ENCODE measurements at places on chromosomes 13 and 19.

- DNase-seq = no peak
These were observed 119.3 kb downstream of the COL4A1 start for GRCh38 chr13:110187641-110188161.

DNA sequence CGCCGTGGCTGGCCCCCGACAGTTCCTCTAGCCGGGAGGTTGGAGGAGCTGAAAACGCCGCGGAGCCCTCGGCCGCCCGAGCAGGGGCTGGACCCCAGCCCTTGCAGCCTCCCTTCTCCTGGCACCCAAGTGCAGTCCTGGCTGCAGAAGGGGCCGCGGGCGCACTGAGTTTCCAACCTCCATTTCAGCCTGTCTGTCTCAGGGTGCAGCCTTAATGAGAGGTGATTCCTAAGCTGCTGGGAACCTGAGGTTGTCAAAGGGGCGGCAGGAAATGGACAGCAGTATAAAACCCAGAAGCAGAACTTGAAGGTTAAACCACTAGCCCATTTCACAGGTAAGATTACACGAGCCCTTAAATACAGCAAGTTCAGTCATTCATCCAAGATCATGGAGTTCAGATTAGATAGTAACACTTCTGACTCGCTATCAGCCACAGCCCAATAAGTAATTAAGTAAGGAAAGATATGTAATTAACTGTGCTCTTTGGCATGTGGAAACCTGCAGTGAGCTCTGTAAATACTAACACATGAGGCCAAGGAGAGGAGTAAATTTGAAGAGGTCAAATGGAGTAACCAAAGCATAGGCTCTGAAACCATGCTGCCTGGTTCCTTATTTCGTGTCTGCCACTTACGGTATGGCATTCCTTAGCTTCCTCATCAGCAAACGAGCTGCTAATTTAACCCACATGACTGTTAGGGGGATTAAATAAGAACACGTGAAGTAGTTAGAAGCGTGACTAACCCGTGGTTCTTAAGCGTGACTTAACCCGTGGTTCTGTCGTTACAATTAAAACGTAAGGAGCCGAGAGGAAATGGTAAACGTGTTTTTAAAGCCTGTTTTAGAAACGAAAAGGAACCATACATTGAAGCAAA, 686 bp downstream of the SETDB2 start:
- DNase-seq = no peak

DNA sequence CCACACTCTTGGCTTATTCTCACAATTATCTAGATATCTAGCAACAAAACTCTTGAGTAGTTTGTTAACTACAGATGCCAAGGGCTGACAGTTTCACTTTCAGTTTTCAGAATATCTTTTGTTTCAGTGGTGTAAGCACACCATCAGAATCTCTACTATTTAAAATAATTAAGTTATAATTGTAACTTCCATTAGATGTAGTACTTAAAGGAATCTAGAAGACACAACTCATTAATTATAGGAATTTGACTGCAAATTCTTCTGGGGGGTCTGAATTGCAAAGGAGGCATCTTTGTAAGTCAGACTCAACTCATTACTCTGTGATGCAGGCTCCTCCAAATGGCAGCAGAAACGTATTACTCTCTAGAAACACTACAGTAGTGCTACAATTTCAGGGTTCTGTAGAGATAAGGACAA, 44.9 kb upstream of the USPL1 start:
- no peak for DNase-seq

- no peak for DNase-seq
These were observed 4.3 kb upstream of the SIX5 start for GRCh38 chr19:45773384-45773783.

- DNase-seq = no peak
These were observed 20.4 kb downstream of the MEIS3 start for GRCh38 chr19:47398707-47399597.

- DNase-seq = no peak
These were observed 1.7 kb downstream of the ZNF77 start for GRCh38 chr19:2942928-2943640.

GRCh38 chr13:112997188-112998130, 28.4 kb downstream of the MCF2L start:
- no peak for DNase-seq

GRCh38 chr19:19527371-19527656, 1.4 kb upstream of the YJEFN3 start:
- DNase-seq = no peak

GRCh38 chr13:109949397-109949796, 163.0 kb upstream of the IRS2 start:
- DNase-seq = no peak

DNA sequence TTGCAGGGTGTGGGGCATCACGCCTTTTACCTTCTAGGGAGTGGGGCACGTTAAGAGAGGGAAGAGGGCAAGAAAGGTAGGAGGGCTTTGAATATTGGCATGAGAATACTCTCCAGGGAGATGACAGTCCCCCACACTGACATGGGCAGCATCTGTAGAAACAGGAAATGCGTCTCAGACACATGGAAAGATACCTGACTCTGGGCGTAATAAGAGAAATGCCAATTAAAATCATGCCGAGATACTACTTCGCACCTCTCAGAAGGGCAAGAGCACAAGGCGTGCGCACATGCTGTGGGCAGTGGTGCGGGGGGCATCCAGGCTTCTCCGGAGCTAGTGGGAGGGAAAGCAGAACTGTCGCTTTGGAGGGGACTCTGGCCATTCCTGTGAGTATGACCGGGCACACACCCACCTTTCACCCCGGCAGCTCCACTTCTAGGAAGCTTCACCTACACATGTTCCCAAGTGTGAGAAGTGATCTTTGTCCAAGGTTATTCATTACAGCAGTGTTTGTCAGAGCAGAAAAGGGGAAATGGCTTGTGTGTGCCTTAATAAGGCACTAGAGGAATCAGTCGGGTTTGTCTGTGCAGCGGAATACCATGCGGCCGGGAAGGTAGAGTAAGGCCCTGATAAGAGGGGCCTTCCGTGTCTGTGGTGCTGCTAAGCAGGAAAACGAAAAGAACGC, 99.5 kb downstream of the SIPA1L3 start:
- no peak for DNase-seq

DNA sequence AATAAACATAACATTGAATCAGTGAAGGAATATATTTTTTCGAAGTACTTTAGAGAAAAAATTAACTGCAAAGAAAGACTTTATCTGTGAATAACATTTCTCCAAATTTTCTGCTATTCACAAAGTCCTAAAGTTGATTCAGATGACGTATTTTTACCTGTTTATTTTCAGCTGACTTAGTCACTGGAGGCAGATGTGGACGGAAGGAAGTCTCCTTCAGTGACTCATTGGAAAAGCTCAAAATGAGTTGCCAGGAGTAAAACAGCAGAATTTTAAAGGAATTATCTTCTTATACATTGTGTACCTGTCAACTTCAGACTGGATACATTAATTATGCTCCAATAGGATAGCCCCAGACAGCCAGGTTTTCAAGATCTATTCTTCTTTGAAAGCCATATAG, 679.3 kb upstream of the GPC6 start:
- DNase-seq = no peak

- DNase-seq = no peak
These were observed 64.6 kb upstream of the RAP2A start for GRCh38 chr13:97369261-97369893.

DNA sequence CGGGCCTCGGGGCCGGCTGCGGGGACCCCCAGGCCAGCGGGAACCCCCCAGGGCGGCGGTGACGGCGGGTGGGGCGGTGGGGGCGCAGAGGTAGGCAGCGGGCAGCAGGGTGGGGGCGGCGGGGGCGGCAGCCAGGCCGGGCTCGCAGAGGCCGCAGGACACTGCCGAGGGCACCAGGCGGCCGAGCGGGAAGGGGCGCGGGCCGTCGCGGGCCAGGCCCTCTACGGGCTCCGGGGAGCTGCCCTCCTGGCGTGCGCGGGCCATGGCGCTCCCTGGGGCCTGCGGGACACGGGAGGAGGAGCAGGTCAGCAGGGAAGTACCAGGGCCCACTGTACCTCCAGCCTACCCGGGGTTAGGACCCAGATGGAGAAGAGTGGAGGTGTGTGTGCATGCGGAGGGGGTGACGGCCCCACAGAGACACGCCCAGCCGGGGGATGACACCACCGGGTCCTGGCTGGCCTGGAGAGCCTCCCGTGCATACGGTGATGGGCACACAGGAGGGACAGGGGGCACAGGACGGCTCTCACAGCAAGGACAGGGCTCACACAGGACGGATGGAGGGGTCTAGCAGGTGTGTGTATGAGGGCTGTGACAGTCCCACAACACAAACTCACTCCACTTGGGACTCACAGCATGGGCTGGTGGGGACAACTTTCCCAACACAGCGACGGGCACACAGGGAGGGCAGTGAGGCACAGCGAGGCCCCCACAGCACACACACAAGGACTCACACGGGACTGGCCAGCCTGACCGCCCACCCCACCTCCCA, 2.6 kb downstream of the BBC3 start:
- DNase-seq = no peak

- no peak for DNase-seq
These were observed 73.9 kb upstream of the OXGR1 start for GRCh38 chr13:97068151-97068550.

- no peak for DNase-seq
These were observed 41.7 kb downstream of the PCDH17 start for GRCh38 chr13:57673197-57673596.

GRCh38 chr19:44785993-44786392, 8.3 kb downstream of the CBLC start:
- DNase-seq = no peak

GRCh38 chr13:23620211-23620610, 50.0 kb downstream of the TNFRSF19 start:
- DNase-seq = no peak

DNA sequence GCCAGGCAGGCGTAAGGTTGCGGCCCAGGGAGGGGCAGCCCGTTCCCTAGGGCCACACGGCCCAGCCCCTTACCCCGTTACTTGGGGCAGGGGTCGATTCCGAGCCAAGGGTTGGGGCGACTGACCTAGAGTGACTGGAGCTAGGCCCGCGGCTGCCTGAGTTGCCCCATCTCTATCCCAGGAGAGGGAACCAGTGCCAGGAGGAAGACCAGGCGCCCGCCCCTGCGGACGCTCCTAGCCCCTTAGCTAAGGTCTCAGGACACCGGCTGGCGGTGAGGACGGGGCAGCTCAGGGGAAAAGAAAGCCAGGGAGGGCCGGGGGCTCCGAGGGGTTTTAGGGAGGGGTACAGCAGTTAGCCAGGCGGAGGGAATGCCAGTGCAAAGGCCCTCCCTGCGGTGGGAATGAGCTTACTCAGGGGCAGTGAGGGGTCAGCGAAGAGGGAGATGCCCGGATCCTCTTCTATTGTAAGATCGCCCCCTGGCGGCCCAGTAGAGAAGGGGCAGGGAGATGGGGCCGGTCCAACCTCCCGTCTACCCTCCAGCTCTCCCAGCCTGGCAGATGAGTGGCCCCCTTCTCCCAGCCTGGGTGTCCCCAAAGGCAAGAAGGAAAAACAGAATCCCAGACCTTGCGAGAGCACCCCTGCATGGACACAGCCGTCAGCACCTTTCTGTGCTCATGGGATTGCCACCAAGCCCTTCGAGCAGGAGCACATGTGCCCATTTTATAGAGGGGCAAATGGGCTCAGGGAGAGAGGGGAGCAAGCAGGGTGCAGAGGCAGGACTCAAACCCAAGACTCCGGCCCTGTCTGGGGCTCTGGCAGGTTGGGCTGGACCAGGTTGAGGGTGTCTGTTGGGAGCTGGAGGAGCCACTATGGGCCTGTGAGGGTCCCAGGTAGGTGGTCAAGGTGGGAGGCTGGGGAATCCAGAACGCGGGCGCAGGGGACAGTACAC, 16.3 kb downstream of the CILP2 start:
- DNase-seq = peak; percentile 44

GRCh38 chr19:49856574-49857021, 5.6 kb downstream of the PTOV1 start:
- no peak for DNase-seq

GRCh38 chr19:35346193-35347052, 1.3 kb upstream of the FFAR1 start:
- peak; percentile 48 for DNase-seq

DNA sequence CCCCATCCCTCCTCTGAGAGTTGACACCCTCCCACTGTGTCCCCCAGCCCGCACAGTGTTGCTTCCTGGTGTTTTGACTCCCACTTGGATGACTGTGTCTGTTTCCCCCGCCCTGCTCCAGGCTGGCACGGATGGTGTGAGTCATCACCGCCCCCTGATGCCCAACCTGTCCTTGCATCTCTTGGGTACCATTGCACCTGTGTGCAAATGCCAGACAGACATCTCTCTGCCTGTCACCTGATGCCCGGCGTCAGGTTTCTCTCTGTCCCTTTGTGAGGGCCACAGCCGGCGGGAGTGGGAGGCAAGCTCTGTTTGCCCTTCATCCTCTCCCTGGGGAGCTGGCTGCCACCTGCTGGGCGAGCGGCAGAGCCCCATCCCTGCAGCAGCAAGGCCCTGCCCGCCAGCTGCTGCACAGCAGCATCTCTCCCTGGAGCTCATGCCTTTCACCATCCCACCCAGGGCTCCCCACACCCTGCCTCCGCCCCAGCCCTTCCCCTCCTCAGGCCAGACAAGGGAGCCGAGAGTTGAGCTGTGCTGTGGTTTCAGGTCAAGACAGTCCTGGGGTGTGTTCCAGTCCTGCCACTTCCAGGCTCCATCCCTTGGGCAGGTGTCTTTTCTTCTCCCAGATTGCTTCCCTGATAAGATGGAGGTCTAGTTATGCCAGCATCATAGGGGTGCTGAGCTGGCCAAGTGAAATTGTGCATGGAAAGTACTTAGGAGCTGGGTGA, 29.7 kb downstream of the NKPD1 start:
- DNase-seq = no peak

DNA sequence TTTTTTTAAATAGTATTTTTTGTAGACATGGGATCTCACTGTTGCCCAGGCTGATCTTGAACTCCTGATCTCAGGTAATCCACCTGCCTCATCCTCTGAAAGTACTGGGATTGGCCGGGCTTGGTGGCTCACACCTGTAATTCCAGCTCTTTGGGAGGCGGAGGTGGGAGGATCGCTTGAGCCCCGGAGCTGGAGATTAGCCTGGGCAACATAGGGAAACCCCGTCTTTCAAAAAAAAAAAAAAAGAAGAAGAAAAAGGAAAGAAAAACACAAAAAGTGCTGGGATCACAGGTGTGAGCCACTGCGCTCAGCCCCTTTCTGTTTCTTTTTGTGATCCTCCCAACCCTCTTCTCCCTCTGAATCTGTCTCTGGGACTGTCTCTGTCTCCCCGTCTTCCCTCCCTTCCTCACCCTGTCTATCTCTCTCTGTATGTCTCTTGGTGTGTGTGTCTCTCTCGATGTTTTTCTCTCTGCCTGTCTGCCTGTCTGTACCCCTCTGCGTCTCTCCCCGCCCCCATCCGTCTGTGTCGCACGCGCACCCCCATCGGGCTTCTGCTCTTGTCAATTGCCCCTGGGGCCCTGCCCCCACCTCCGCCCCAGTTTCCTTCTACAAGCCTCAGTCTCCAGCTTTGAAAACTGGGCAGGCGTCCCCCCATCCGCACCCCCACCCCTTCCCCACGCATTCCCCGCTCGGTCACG, 540 bp upstream of the ZFP36 start:
- DNase-seq = peak; percentile 86

- DNase-seq = no peak
These were observed 161.9 kb upstream of the TSHZ3 start for GRCh38 chr19:31511098-31511497.

- DNase-seq = no peak
These were observed 403.2 kb downstream of the EFNB2 start for GRCh38 chr13:106132216-106132615.

- no peak for DNase-seq
These were observed 82.3 kb downstream of the RNASEH2B start for GRCh38 chr13:50991579-50992521.

GRCh38 chr19:7522072-7522922, at the start of gene MCOLN1:
TSS of gene MCOLN1 (plus strand) at chr19:7522624. CDS start at chr19:7522751, 127 bp downstream.
- peak; percentile 98 for DNase-seq

Measured in stimulated activated CD8-positive, alpha-beta memory T cell treated with anti-CD3 and anti-CD28 coated beads, Interleukin-15, amount 100 ng/mL, for 1 hour (primary cell).